ENCODE measurements at places on chromosomes 3 and 15.

DNA sequence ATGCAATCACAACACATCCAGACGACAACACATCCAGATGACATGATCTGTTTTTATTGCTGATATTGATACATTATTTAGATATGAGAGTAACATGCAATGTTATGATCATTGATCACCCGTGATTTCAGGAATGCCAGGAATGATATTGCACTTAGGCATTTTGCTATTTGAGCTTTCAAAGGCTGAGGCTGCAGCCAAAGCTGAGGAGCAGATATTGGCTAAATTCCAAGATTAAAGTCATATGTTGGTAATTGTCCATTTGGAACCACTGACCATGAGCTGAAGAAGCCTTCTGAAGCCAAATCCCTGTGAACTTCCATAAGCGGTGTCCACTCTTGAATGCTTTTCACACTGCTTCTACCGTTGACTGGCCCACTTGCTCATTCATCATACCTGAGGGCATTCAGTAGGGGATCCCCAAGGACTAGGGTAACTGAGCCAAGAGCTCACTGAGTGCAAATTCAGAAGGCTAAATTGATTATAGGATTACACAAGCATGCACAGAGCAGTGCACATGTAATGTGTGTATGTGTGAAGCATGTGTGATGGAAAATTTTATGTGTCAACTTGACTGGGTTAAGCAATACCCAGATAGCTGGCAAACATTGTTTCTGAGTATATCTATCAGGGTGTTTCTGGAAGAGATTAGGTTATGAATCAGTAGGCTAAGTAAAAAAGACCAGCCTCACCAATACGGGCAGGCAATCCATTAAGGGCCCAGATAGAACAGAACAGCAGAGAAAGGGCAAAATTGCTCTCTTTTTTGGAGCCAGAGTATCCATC lies 92.1 kb upstream of the PLAAT1 start:
- DNase-seq = no peak

GRCh38 chr3:43247561-43248184 lies 38.7 kb upstream of the SNRK start:
- no peak for DNase-seq

- DNase-seq = no peak
Measured at GRCh38 chr15:22831473-22831872, 7.0 kb upstream of the NIPA2 start.

DNA sequence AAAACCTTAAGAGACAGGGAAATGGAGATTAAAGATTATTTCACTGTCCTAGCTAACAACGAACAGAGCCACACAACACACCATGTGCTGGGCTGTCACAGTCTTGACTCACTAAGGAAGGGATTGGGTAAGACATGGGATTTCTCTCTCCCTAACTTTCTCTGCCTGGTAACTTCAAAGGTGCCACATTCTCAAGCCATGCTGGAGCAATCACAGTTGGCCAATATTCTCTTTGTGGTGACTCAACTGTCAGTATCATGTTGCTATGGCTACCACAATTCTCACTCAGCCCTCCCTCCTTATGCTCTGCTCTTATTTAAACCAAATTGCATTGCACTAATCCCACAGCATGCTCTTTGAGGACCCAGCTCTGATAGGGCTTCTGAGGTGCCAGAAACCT lies 74.0 kb downstream of the OXNAD1 start:
- no peak for DNase-seq

DNA sequence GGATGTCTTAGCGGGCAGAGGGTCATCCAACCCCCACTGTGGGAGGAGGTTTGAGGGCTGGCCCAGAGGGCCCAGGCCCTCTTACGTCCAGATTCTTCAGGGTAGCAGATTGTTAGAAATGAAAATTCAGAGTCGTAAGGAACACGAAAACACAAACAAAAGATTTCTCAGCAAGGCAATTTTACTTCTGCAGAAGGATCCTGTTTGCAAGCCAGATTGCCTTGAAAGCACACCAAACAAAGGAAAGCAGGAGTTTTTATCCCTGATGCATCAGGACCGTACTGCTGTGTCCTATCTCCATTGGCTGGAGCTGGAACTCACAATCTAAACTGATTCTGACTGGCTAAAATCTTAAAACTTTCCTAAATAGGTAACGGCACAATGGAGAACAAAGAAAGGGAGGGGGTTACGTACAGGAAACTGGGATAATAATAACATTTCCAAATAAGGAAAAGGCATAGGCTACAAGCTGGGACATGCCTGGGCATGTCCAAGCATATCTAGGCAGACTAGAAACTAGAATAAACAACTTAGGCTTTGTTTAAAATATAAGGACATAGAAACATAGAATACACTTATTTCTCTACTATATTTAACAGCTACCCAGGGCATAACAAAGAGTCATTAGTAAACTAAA lies 97.3 kb upstream of the C2CD4B start:
- DNase-seq = no peak

- no peak for DNase-seq
Measured at GRCh38 chr3:133865136-133865855, 30.4 kb downstream of the RAB6B start.

DNA sequence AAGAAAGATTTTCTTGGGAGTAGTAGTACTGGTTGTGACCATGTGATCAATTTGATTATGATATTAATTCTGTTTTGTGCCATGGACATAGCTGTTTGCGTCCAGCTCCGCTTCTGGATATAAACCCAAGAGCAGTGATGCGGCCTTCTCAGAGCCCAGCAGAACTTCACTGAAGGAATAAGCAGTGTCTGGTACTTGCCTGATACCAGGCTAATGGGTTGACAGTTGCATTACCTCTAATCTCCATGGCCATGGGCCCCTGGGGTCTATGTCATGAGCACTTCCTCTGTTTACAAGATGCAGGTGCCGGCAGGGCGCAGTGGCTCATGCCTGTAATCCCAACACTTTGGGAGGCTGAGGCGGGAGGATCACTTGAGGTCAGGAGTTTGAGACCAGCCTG lies 36.3 kb upstream of the RAB6B start:
- DNase-seq = no peak

DNA sequence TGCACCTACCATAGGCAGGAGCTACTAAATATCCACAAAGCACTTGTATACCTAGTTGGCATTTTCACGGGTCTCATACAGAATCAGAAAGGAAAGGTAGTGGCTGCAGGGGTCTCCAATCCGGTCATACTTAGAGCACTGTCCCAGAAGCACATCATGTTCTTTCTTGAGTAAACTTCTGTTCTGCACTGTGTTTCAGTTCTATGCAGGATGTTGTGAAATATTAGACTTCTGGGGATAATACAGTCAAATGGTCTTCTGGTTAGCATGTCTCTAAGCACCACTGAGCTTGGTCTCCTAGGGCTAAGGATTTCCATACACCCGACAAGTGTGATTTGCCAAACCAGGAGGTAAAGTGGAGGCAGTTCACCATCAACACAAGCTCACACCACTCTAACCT lies 27.9 kb downstream of the MINDY4B start:
- no peak for DNase-seq

DNA sequence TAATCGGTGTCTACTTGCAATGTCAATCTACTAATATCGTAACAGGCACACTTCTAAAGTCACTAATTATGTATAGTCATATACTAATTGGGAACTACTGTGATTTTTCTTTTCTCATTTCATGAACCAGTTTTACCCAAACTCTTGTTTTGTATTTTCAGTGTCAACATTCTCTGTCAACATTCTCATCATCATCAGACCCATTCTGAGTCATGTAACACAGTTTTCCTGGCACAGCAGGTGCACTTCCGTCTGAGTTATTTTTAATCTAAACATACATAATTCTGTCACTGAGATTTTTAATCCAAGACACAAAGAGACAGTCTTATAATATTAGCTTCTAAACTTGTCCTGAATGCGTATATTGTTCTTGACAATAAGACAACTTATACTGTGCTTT lies 205.1 kb upstream of the EIF1B start:
- DNase-seq = no peak

DNA sequence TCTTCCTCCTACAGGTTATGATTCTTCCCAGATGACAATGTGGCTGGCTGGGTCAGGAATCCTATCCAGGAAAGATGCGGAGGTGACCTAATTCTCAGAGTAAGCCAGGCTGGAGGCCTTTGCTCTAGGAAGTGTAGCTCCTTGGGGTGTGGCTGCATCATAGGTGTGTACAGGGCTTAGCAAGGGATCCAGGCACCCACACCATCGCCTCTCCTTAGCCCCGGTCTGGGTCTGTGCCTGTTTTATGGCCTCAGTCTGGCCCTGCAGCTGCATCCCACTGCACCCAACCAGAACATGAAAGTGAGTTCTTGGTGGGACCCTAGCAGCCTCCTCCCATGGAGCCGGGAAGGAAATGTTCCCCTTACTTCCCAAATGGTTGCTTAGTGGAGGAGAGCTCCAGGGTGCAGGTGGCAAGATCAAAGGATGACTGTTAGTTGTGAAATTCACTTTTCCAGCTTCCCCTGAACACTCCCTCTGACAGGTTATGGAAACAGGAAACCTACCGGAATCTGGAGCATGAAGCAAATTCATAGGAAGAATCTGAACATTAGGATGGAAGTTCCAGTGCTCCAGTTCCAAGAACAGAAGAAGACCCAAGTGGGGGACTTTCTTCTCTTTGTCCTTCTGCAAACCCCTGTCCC lies 2.7 kb upstream of the AMOTL2 start:
- no peak for DNase-seq

GRCh38 chr3:184345317-184346144 lies 8.1 kb downstream of the FAM131A start:
- DNase-seq = peak; percentile 73

GRCh38 chr3:64166584-64167162 lies 58.6 kb downstream of the PRICKLE2 start:
- DNase-seq = no peak

DNA sequence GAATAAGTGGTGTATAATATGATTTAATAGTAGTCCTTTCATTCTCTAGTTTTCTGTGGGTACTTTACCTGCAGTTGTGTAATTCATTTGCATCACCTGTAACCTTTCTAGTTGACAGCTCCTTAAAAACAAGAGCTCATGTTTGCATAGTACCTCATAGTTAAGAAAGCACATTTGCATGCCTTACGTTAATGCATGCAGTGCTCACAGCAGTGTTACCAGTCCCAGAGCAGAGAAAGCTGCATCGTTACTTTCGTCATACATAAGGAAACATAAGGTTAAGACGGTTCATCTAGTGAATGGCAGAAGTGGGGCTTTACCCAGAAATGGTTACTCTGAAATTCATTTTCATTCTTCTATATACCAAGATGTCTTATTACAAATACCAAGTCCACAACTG lies 111.3 kb downstream of the AKAP13 start:
- no peak for DNase-seq

- DNase-seq = no peak
Measured at GRCh38 chr3:159277814-159278213, 476.0 kb downstream of the MFSD1 start.

DNA sequence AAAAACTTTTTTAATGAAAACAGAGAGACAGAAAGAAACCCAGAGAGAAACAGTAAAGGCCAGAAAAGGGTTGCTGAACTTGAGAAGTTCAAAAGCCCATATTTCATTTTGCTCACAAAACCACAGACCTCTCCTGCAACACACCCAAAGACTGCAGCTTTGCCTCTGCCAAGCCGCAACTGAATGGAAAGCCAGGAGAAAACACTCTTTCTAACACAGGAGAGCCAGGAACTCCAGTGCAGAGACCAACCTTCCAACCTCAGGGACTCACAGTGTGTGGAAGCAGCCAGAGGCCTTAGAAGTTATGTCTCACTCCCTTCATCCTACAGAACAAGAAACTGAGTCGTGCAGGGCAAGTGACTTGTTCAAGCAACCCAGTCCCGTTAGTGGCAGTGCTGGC lies 163.1 kb upstream of the HES1 start:
- no peak for DNase-seq

All from NCI-H2081 (cell line).